ENCODE measurements at places on chromosomes 2 and 18. TPM values are rescaled to one million over a fixed set of nuclear protein-coding genes. Genes with fewer than 3 reads are reported as not detected.

DNA sequence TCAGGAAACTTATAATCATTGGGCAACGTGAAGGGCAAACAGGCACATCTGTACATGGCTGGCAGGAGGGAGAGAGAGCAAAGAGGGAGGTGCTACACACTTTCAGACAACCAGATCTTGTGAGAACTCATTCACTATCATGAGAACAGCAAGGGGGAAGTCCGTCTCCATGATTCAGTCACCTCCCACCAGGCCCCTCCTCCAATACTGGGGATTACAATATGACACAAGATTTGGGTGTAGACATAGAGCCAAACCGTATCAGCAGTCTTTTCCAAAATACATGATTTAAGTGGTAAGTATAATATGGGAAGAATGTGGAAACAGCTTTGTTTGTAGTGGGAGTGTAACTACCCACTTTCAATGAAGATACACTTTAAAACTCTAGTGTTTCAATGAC, 65.0 kb downstream of the EPB41L5 start:
- no peak overlapping the region for H3K27ac ChIP-seq
- H3K4me1 ChIP-seq: no peaks in the 10 kb centered on the region
- no peaks in the 10 kb centered on the region for H3K27me3 ChIP-seq
- no peaks in the 10 kb centered on the region for H3K36me3 ChIP-seq

PTMA gene
- total RNA-seq: 311 TPM

SERPINB4 gene
- total RNA-seq: not detected

DNA sequence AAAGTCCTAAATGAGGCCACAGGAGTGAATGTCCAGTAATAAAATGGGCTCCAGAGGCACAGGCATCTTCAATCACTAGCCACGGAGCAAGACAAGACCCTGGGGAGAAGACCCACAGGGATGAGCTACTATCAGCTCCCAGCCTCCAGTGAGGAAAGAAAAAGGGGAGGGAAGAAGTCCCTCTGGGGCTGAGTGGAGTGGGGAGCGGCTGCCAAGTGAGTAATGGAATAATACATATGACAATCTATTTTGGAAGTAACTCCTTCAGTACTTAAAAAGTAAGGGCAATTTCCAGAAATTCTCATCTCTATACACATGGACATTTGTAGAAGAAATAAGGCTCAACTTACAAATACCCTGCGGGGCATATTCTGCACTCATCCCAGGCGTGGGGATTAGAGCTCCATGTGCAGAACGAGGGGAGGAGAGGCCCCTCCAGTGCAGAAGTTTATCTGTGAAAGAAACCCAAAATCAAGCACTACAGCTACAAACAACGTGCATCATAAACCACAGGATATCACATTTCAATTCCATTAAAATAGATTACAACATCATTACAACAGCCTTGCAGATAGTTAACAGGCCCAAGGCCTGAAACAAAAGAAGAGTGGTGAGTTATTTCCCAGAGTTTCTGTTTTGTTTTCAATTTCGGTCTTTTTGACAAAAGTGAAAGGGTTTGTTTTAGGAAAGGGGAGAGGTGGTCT, 84.9 kb downstream of the BCL11A start:
- H3K27me3 ChIP-seq: no peaks in the 10 kb centered on the region
- H3K4me1 ChIP-seq: no peaks in the 10 kb centered on the region
- no peak for DNase-seq
- no peaks in the 10 kb centered on the region for H3K36me3 ChIP-seq
- H3K4me3 ChIP-seq: no peak overlapping the region
- H3K27ac ChIP-seq: no peak overlapping the region
